NCI-H1417 (cell line): ENCODE measurements at places on chromosomes 6 and 20.
A peak's percentile ranks its signal among the peaks of the same experiment; 100 is the strongest.

DNA sequence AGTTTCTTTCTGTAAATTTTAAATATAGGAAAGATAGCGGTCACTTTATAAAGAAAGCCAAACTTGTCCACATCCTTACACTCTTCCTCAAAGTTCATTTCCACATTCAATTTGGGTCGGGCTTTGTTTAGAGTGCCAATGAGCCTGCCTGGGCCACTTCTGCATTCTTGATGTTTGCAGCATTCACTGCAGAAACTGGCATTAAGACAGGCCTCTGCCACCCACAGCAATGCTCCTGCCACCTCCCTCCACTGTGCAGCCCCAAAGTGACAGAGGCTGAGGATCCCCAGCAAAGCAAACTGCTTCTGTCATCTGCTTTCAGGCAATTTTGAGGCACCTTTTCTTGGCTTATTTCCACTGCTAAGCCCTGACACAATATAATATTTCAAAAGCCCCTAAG lies 61.2 kb downstream of the TNFAIP3 start:
- no peak for DNase-seq

- no peak for DNase-seq
Observed at GRCh38 chr6:126040826-126041225, 54.5 kb downstream of the TRMT11 start.

DNA sequence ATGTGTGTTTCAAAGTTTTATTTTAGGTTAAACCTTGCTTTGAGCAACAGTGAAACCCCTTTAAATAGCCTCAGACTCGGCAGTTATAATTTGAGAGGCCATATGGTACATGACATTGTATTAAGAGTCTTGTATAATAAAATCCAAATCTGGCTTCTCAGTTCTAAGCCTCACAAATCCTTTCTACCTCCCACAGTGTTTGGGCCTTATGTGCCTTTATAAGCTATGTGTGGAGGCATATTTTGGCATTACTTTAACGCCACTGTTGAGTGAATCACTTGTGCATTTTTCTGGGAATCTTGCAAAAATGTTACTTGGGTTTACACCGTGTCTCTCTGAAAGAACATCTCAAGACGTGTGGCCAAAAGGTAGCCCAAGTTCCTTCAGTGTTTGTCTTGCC lies 152.4 kb downstream of the COL9A1 start:
- no peak for DNase-seq

GRCh38 chr20:39800111-39800510 lies 838.0 kb downstream of the DHX35 start:
- DNase-seq, result no peak

DNA sequence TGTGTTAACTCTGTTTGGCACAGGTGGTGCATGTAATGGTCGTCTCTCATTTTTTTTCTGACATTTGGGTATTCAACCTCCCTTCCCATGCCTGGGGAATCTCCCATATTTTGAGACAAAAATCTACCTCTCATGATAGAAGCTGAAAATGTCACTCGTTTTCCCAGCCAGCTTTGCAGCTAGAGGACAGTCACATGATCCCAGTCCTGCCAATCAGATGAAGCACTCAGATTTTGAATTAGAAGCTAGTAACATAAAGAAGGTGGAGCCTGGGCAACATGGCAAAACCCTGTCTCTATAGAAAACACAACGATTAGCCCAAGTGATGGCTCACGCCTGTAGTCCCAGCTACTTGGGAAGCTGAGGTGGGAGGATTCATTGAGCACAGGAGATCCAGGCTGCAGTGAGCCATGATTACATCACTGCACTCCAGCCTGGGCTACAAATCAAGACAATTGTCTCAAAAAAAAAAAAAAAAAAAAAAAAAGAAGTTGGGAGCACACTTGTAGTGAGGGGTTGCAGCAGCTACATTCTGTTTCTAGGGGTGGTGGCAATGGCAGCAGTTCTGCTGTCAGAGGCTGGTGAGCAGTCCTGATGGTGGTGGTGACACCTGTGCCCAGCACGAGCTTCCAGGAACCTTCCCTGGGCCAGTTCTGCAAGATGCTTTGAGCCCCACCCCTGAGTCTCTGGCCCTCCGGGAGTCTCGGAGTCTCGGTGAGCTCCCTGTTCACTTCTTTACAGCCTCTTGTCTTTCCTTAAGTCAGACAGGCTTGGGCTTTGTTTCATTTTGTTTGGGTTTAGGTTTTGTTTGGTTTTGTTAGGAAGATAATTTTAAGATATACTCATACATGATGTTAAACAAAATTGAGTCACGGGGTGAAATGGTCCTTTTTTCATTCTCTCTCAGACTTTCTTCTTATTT lies 94.1 kb upstream of the KCNG1 start:
- DNase-seq, result no peak

DNA sequence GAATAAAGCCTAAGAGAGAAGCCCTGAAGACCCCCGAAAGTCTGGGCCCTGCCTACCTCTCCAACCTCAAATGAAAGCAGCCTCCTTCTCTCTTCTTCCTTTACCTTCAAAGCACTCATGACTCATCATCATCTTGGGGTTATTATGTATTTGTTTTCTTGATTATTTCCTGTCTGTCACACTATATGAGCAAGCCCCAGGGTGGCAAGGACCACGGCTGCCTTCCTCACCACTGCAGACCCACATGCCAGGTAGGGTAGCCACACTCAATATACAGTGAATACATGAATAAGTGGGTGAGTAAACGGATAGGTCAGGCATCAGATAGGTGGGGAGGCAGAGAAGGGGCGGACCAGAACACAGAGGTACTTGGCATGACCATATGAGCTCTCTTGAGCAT lies 8.8 kb downstream of the WFDC3 start:
- no peak for DNase-seq

- DNase-seq, result peak; percentile 49
Observed at GRCh38 chr6:144321839-144322591, 36.9 kb downstream of the UTRN start.

GRCh38 chr6:10861086-10861485 lies 20.8 kb downstream of the GCM2 start:
- no peak for DNase-seq

GRCh38 chr6:109580519-109580918 lies 97.5 kb upstream of the ZBTB24 start:
- DNase-seq, result no peak

GRCh38 chr6:52787917-52788316 lies 15.7 kb downstream of the GSTA1 start:
- no peak for DNase-seq

DNA sequence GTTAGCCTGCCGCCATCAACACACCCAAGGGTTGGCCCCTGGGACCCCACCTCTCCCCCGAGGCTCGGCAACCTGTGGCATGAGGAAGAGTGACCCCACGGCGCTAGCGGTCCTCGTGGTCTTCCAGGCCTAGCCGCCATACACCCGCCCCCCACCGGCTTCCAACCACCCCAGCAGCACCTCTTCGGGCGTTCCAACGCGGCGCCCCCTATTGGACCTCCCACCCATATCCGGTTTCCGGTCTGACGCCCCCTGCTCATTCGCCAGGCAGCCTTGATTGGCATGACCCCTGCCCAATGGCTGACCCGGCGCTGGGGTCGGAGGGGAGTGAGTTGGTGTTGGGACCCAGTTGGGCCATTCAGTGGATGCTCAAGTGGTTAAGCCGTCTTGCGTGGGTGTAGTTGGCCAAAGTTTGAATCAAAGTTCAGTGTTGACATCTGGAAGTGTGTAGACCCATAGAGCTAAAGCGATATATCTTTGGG lies at the start of gene GNAS-AS1:
TSS of gene GNAS-AS1 (minus strand) at position 210 of the 482 bp plus-strand sequence.
- DNase-seq, result no peak

- no peak for DNase-seq
Observed at GRCh38 chr6:117227245-117227962, 38.0 kb upstream of the VGLL2 start.

GRCh38 chr20:60540591-60540990 lies 582.4 kb downstream of the CDH26 start:
- DNase-seq, result no peak

DNA sequence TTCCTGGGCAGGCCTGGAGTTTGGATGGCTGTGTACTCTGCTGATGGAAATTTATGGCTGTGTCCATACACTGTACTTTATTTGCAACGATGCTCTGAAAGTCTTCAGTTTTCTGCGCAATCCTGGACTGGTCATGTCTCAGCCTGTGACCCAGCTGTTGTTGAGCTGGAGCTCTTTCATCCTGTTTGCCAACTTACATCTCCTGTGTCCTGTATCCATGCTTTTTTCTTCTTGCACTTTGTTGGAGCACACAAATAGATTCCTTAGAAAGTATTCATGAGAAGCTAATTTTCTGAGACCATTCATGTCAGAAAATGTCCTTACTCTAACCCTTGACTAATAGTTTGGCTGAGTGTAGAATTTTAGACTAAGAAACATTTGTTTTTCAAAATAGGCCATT lies 251.2 kb downstream of the BCKDHB start:
- no peak for DNase-seq

DNA sequence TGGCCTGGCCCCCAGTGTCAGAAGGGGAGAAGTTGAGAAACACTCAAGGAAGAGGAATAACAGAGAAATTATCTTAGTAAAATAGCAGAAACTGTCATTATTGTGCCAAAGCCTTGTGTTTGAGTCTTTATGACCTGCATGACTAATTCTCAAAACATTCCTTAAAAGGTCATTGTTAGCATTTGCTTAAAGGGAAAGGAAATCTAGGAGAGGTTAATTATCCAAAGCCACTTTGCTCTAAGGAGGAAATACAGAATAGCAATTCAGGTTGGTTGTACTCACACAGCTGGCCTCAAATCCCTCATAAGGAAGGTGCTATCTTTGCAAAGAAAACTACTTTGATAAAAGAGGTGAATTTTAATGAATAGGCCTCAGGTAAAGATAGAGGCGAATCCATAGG lies 516.7 kb downstream of the CBLN4 start:
- no peak for DNase-seq

GRCh38 chr20:62748311-62748710 lies 39.7 kb downstream of the NTSR1 start:
- DNase-seq, result no peak

- DNase-seq, result no peak
Observed at GRCh38 chr20:36447101-36447500, 94.2 kb upstream of the MYL9 start.

DNA sequence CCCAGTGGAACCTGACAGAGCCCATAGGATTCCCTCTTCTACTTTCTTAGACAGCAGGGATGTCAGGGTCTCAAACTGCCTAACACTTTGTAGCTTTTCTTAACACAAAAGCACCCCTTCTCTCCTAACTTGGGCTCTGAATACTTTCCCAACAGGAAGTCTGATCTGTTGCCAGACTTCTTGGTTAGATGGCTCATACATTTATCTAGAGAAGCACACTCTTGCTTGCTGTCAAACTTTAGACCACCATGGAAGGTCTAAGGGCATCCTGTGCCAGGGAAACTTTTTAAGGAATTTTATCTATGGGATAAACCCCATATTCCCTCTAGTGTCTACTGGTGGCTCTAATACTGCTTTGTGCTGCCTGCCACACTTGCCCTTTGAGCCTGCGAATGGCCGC lies 3.3 kb upstream of the C6orf136 start:
- no peak for DNase-seq

DNA sequence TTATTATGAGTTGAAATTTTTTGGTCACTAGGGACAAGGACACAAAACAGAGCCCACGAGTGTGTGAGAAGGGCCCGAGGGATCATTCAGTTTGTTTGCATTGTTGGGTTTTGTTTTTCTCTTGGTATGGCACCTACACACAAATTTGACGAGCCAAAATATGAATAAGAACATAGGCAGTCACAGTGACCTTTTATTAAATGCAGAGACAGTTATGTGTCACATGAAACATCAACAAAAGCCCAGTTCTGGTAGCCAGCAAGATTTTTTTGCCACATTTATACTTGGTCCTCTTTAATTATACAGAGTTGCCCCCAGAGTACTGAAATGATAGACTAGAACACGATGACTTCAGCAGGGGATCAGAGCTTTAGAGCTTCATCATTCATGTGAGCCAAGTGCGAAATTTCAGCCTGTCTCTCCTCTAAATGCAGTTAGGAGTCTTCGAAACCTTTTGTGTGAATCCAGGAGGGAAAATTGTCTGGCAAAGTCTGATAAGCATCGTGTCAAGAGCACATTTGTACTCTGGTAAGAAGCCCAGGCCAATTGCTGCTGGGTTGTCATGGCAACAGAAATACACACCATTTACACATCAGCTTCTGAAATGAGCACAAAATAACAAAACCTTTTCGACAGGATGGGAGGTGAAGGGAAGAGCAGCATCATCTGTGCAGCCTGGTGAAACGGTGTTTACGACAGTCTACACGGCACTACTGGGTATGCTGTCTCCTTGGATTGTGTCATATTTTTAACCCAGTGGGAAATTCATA lies 79.2 kb upstream of the RIPOR2 start:
- peak; percentile 49 for DNase-seq

GRCh38 chr6:29919506-29920445 lies 22.6 kb upstream of the HLA-A start:
- no peak for DNase-seq

- no peak for DNase-seq
Observed at GRCh38 chr6:50884364-50884763, 65.7 kb downstream of the TFAP2B start.

DNA sequence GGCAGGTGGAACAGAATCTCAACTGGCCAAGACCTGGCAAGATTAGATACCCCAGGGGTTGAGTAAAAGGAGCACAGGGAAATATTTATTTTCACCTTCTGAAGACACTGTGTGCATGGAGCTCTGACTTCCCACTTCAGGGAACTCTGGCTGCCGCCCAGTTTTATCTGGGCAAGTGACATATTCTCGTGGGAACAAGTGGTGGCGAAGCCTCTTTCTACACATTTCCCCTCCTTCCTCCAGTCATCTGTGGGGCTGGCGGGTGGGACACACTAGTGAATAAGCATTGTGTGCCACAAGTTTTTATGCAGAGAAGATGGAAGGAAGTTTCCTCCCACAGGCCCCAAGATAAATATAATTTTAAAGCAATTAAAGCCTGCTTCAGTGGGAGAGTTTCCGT lies 23.6 kb downstream of the NSFL1C start:
- no peak for DNase-seq

DNA sequence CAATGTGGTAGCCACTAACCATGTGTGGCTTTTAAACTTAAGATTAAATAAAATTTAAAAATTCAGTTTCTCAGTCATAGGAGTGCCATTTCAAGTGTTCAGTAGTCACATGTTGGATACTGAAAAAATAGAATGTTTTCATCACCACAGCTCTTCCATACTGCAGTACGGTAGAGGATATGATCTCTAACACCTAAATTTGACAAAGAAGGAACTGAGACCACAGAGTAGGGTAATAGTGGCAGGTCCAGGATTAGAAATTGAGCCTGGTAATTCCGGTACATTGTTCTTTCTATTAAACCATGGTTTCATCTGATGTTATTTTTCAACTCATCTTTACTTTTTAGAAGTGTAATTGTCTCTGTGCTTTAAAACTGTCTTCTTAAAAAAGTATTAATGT lies 104.0 kb downstream of the CD2AP start:
- no peak for DNase-seq

GRCh38 chr6:113997116-113997515 lies 26.2 kb upstream of the HDAC2 start:
- DNase-seq, result no peak

DNA sequence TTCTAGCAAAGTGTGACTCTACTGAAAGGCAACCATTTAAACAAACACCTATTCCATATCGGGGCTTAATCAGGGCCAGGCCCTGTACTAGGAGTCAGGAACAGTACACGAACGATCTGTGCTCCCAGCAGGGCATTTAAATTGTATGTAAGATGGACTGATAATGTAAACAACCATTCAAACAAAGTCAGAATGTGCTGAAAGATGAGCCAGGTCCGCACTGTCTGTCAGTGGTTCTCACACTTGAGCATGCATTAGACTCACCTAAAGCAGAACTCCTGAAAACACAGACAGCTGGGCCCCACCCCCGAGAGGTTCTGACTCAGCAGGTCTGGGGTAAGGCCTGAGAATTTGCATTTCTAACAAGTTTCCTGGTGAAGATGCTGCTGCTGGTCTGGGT lies 81.6 kb downstream of the PXDC1 start:
- DNase-seq, result peak; percentile 7
